ENCODE measurements at places on chromosomes 1 and 21. TPM values are rescaled to one million over a fixed set of nuclear protein-coding genes. Genes with fewer than 3 reads are reported as not detected.

The HCRTR1 gene
- not detected for total RNA-seq

DNA sequence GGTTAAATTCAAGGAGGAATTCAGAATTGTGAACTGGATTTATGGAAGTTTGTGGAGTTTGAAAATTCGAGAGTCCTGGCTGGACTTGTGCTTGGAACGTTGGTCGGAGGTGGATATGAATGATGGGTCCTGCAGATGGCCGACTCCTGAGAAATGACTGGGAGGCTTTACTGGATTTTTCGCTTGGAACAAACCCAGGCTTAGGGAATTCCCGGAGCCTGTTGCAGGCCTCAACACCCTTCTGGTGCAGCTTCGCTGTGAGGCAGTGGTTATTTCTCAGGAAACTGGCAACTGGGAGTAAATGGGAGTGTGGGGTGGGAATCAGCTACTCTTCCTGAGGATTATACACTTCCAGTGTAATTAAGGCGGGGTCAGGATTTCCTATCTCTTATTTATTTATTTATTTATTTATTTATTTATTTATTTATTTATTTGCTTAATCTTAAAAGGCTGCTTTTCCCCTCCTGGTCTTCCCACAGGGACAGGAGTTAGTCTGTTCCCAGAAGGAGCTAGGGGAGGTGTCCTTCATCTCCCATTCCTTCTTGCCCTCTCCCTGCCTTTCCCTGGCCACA is 21.1 kb downstream of the MAPKAPK2 start:
- H3K36me3 ChIP-seq, result peaks cover 12% of the 10 kb centered on the region
- H3K27ac ChIP-seq, result no peak overlapping the region
- no peak for DNase-seq
- no peaks in the 10 kb centered on the region for H3K27me3 ChIP-seq
- peaks cover 81% of the 10 kb centered on the region for H3K4me1 ChIP-seq

The HCN3 gene
- total RNA-seq, result 3.7 TPM

The GLRX2 gene
- total RNA-seq, result 18.0 TPM

The KRTAP13-2 gene
- not detected for total RNA-seq

The GPA33 gene
- 0.71 TPM for total RNA-seq

GRCh38 chr1:107875689-107876088 is 89.3 kb downstream of the VAV3 start:
- DNase-seq, result no peak
- no peak overlapping the region for H3K27ac ChIP-seq
- H3K4me3 ChIP-seq, result no peak overlapping the region
- no peaks in the 10 kb centered on the region for H3K27me3 ChIP-seq
- H3K4me1 ChIP-seq, result peaks cover 6% of the 10 kb centered on the region

The SNAP47 gene
- 55.3 TPM for total RNA-seq

The OR14K1 gene
- not detected for total RNA-seq

GRCh38 chr1:226093621-226094020 is 31.1 kb downstream of the H3-3A start:
- H3K36me3 ChIP-seq, result no peaks in the 10 kb centered on the region
- H3K4me3 ChIP-seq, result no peak overlapping the region
- no peaks in the 10 kb centered on the region for H3K4me1 ChIP-seq
- peaks cover 20% of the 10 kb centered on the region for H3K27me3 ChIP-seq
- H3K27ac ChIP-seq, result no peak overlapping the region
- no peak for DNase-seq

The LCE1F gene
- total RNA-seq, result not detected

The PADI1 gene
- total RNA-seq, result not detected

The GTF2B gene
- total RNA-seq, result 47.1 TPM

- H3K4me3 ChIP-seq, result no peak overlapping the region
- H3K27me3 ChIP-seq, result no peaks in the 10 kb centered on the region
- H3K36me3 ChIP-seq, result peaks cover 27% of the 10 kb centered on the region
- H3K4me1 ChIP-seq, result peaks cover 36% of the 10 kb centered on the region
Observed at GRCh38 chr1:12505639-12506280, 112.2 kb downstream of the DHRS3 start.

DNA sequence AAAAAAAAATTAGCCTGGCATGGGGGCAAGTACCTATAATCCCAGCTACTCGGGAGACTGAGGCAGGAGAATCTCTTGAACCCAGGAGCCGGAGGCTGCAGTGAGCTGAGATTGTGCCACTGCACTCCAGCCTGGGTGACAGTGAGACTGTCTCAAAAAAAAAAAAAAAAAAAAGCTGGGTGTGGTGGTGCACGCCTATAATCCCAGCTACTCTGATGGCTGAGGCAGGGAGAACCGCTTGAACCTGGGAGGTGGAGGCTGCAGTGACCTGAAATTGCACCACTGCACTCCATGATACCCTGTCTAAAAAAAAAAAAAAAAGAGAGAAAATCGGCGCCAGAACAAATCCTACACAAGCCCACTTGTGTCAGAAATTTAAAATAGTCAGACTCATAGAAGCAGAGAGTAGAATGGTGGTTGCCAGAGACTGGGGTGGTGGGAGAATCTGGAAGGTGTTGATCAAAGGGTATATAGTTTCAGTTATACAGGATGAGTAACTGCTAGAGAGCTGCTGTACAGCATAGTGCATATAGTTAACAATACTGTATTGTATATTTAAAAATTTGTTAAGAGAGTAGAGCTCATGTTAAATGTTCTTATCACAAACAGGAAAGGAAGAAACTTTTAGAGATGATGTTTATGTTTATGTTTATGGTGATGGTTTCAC is 9.6 kb downstream of the DIP2A start:
- H3K27me3 ChIP-seq, result no peaks in the 10 kb centered on the region
- peaks cover 17% of the 10 kb centered on the region for H3K4me1 ChIP-seq
- no peak overlapping the region for H3K27ac ChIP-seq
- DNase-seq, result no peak
- peaks cover 24% of the 10 kb centered on the region for H3K36me3 ChIP-seq

DNA sequence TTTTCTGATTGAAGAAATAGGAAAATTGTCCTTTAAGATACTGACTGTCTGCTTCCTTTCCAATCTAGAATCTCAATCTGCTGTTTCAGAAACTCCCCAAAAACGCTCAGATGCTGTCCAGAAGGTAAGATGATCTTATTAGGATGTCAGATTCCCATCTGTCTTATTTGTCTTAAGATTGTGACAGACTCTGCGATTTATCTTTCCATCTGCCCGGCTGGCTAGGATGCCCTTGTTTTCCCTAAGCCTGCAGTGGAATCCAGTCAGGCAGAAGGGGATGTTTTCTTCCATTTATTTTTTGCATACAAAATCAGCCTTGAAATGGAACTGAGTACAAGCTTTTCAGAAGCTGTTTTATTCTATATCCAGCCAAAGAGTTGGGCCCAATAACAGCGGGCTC is 96.5 kb downstream of the FMN2 start:
- DNase-seq, result no peak
- no peaks in the 10 kb centered on the region for H3K4me1 ChIP-seq
- no peak overlapping the region for H3K4me3 ChIP-seq
- no peak overlapping the region for H3K27ac ChIP-seq
- H3K27me3 ChIP-seq, result peaks cover 4% of the 10 kb centered on the region

- DNase-seq, result no peak
- H3K4me3 ChIP-seq, result no peak overlapping the region
- H3K36me3 ChIP-seq, result peaks cover 45% of the 10 kb centered on the region
- no peaks in the 10 kb centered on the region for H3K4me1 ChIP-seq
Observed at GRCh38 chr1:226148121-226148648, 38.4 kb downstream of the ACBD3 start.

DNA sequence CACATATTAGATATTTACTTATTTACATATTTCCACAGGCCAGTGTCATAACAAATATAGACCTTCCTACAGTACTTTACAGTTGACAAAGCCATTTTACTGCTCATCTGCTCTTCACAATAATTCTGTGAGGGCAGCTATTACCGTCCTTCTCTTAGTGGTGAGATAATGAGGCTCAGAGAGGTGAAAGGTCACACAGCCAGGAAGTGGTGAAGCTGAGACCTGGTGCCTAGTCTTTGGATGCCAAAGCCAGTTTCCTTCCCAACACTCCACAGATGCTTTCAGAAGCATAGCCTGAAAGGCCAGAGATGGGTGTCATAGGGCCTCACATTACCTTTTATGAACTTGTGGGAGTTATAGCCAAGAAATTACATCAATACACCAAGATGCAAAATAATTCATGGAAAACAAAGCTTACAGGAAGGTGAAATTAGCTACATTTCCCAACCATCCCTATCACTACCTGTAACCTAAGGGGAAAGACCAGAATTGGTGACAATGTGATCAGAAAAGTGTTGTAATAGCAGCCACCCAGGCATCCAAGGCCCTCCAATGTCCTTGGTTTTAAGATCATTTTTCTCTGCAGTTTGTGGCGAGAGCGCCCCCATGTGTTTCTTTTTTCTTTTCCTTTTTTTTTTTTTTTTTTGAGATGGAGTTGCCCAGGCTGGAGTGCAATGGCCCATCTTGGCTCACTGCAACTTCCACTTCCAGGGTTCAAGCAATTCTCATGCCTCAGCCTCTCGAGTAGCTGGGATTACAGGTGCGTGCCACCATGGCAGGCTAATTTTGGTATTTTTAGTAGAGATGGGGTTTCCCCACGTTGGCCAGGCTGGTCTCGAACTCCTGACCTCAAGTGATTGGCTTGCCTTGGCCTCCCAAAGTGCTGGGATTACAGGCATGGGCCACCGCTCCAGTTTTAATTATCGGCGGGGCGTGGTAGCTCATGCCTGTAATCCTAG is 26.5 kb upstream of the RPL11 start:
- H3K27ac ChIP-seq, result peak overlapping the region; percentile 51
- no peaks in the 10 kb centered on the region for H3K36me3 ChIP-seq
- no peak overlapping the region for H3K4me3 ChIP-seq
- H3K4me1 ChIP-seq, result peaks cover 10% of the 10 kb centered on the region
- DNase-seq, result peak; percentile 26
- H3K27me3 ChIP-seq, result peaks cover 2% of the 10 kb centered on the region

- H3K36me3 ChIP-seq, result peaks cover 11% of the 10 kb centered on the region
- DNase-seq, result no peak
- H3K4me1 ChIP-seq, result peaks cover 4% of the 10 kb centered on the region
- no peaks in the 10 kb centered on the region for H3K27me3 ChIP-seq
- no peak overlapping the region for H3K4me3 ChIP-seq
Observed at GRCh38 chr21:25967181-25967900, 203.2 kb downstream of the APP start.

DNA sequence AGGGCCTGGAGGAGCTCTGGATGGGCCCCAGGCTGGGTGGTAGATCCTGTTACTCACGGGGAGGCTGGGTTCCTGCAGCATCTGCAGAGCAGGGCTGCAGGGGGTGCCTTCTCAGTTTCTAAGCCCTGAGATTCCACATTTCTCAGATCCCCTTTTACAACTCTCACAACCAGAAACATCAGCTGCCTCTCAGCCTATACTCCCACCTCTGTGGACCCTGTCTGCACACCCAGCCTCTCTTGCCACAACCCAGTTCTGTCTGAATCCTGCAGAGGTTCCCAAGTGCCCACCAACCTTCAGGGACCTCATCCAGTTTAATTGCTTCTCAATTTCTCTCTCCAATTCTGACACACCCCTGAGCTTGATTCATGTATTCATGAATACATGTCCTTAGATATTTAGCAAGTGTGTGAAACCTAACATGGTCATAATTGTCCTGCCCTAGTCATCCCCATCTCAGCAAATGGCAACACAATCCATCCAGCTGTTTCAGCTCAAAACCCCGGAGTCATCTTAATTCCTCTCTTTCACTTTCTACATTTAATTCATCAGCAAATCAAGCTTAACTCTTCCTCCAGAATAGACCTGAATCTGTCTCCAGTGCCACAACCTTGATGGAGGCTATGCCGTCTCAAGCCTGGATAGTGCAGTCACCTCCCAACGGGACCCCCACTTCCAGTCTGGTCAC is 57.0 kb upstream of the NEK2 start:
- H3K4me1 ChIP-seq, result no peaks in the 10 kb centered on the region
- H3K4me3 ChIP-seq, result no peak overlapping the region
- no peak overlapping the region for H3K27ac ChIP-seq
- H3K36me3 ChIP-seq, result no peaks in the 10 kb centered on the region
- no peak for DNase-seq
- peaks cover 4% of the 10 kb centered on the region for H3K27me3 ChIP-seq

The SPRR1A gene
- total RNA-seq, result not detected

- H3K4me3 ChIP-seq, result peak overlapping the region; percentile 99
- peaks cover 44% of the 10 kb centered on the region for H3K4me1 ChIP-seq
- no peak overlapping the region for H3K27ac ChIP-seq
- no peaks in the 10 kb centered on the region for H3K27me3 ChIP-seq
- no peak for DNase-seq
Observed at GRCh38 chr1:93349231-93350135, 3.8 kb downstream of the DR1 start.

DNA sequence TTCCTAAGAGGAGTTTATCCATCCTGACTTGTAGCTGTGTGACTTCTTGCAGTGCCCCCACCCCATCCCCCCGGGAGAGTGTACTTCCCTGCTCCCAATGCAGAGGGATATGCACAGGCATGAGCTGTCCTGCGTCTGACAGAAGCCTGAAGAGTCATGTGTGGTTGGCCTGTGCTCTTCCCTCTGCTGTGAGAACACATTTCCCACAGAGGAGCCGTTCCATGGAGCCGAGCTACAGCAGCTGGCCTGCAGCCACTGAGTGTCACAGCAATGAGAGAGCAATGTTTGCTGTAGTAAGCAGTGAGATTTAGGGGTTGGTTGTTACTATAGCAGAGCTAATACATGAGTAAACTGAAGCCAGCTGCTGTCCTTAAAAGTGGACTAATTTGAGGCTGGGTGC is 22.0 kb downstream of the PARS2 start:
- H3K4me3 ChIP-seq, result no peak overlapping the region
- DNase-seq, result no peak
- no peaks in the 10 kb centered on the region for H3K4me1 ChIP-seq
- H3K27ac ChIP-seq, result no peak overlapping the region
- H3K27me3 ChIP-seq, result no peaks in the 10 kb centered on the region

GRCh38 chr1:186443638-186444037 is 17.3 kb downstream of the PDC start:
- H3K4me1 ChIP-seq, result peaks cover 30% of the 10 kb centered on the region
- no peak overlapping the region for H3K4me3 ChIP-seq
- H3K27me3 ChIP-seq, result no peaks in the 10 kb centered on the region
- no peak for DNase-seq

DNA sequence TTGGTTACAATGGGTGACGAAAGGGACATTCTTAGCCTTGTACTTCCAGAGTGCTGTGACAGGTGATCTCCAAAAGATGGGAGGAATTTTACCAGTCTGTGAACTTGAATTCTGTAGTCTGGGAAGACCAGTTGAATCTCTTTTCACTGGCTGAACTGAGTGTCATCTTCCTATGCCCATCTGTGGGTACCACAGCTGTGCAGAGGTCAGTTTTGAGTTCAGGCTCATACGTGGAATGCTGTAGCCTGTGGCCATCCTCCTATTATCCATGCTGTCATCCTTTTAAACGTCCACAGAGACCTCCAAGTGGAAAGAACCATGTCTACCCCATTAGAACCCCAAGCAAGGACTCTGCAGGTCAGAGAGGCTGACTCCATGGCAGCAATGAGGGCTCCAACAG is 32.1 kb downstream of the TMEM51 start:
- no peaks in the 10 kb centered on the region for H3K4me1 ChIP-seq
- H3K36me3 ChIP-seq, result no peaks in the 10 kb centered on the region
- H3K27me3 ChIP-seq, result peaks cover 9% of the 10 kb centered on the region
- no peak for DNase-seq
- no peak overlapping the region for H3K27ac ChIP-seq

The S100A5 gene
- total RNA-seq, result 2.2 TPM

The HAPLN2 gene
- total RNA-seq, result not detected

Data from activated CD4-positive, alpha-beta memory T cell treated with anti-CD3 and anti-CD28 coated beads, Interleukin-2, amount 10 ng/mL, durations not matched to agents 7 days and 5 days (primary cell).